ENCODE measurements at places on chromosomes 6 and 20.
A peak's percentile ranks its signal among the peaks of the same experiment; 100 is the strongest.

GRCh38 chr6:136425793-136426192, 124.4 kb downstream of the MAP7 start:
- DNase-seq = no peak

GRCh38 chr20:34045294-34045693, 51.6 kb downstream of the RALY start:
- DNase-seq = no peak

DNA sequence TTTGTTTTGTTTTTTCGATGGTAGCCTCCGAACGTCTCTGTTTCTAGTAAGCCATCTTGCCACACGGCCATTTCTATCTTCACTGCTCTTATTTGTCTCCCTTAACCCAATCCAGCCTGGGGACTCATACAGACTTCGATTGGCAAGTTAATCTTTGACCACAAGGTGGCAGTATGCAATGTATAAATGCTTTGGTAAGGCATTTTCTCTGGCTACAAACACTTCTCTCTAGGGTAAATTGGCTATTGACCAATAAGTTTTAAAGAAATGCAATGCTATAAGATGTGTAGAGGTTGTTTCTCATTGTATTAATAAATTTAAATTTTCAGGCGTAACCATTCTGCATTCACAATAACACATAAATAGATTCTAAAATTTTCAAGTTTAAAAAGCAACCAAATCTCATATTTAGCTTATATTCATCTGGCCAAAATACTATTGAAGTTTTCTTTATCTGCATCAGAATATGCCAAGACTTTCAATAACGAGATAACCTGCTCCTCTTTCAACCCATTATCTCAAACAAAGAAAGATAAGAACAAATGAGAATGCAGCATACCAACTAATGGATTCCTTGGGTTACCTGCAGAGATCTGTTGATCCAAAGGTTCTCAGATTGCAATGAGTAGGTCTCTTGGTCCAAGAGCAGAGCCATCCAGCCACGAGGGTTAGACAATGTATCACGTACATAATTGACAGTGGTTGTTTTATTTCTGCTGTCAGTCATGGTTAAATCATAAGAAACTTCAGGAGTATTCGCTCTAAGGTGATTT, 231.9 kb downstream of the PKHD1 start:
- no peak for DNase-seq

GRCh38 chr6:167078745-167079144, 44.2 kb upstream of the CCR6 start:
- no peak for DNase-seq

DNA sequence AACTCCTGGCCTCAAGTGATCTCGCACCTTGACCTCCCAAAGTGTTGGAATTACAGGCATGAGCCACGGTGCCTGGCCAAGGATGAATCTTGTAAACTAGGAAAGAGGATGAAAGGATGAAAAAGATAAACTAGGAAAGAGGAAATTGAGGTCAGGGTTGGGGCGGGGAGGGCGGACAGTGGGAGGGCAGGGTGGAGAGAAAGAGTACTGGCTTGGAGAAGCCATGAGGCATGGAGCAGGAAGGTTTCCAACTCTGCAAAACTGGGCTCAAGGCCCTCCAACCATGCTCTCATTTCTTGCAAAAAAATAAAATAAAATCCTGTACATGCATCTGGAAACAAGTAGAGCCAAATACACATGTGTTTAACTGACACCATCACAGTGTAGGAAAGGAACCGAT, 256.6 kb upstream of the SGK1 start:
- no peak for DNase-seq

GRCh38 chr6:73169633-73170032, 55.7 kb downstream of the KHDC1L start:
- no peak for DNase-seq

DNA sequence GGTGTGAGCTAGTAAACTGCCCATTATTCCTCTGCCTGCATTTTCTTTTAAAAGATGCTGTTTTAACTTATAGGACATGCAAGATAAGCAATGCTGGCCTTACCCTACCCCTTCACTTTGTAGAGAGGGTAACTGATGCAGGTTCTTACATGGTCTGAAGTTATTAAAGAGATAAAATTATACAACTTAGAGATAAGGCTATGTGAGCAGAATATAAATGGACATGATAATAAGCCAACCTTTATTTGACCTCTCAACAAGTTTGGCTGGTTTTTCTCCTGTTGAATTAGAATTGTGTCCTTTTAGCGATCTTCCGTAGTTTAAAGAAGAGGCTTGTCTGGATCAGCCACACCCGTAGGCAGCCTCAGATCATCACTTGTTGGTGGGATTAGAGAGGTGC, 377.0 kb downstream of the BTBD3 start:
- no peak for DNase-seq

GRCh38 chr6:30752157-30752927, 8.0 kb upstream of the IER3 start:
- DNase-seq = no peak

DNA sequence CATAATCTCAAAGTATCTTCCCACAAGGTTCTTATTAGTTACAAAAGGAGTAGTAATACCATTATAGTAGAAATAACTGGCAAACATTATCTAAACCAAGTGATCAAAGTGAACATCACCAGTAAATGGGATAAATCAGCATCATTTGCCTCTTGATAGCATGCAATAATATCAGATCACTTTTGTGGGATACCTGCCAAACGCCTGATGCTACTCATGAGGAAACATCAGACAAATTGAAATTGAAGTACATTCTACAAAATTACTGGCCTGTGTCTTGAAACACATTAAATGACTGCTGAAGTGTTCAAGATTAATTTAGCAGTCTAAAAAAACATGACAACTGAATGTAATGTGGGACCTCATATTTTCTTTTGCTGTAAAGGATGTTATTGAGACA, 208.1 kb downstream of the TINAG start:
- no peak for DNase-seq

GRCh38 chr6:72622094-72622940, 453 bp downstream of the KCNQ5 start:
- peak; percentile 44 for DNase-seq

- no peak for DNase-seq
These were observed 87.2 kb downstream of the FKBP5 start for GRCh38 chr6:35601331-35602132.

- no peak for DNase-seq
These were observed 251.4 kb upstream of the MANEA start for GRCh38 chr6:95325916-95326315.

GRCh38 chr6:103405321-103405720, 1454.4 kb downstream of the HACE1 start:
- no peak for DNase-seq

- DNase-seq = no peak
These were observed at the start of gene EPB41L2 for GRCh38 chr6:131063028-131063763. Gene EPB41L2 (minus strand): TSS chr6:131063245. CDS start chr6:130956485, 106,760 bp downstream.

GRCh38 chr20:1415667-1416468, 23.0 kb upstream of the FKBP1A start:
- no peak for DNase-seq

- no peak for DNase-seq
These were observed 658 bp downstream of the RIN2 start for GRCh38 chr20:19758501-19759331.

GRCh38 chr6:113011801-113012200, 664.7 kb downstream of the RFPL4B start:
- DNase-seq = no peak

Data from activated naive CD4-positive, alpha-beta T cell (primary cell).